A549 treated with GW870086 at 1 μM for 4 hours (cell line): ENCODE measurements at places on chromosomes 12 and 14. TPM values are rescaled to one million over a fixed set of nuclear protein-coding genes. Genes with fewer than 3 reads are reported as not detected.

STON2 gene
- 0.81 to 1.2 TPM (median 1.1 TPM) in 5 replicates for total RNA-seq

COA8 gene
- 37.5 to 63.1 TPM (median 53.8 TPM) in 5 replicates for total RNA-seq

LIN7A gene
- 0.14 to 0.81 TPM (median 0.47 TPM) in 5 replicates for total RNA-seq

SYT10 gene
- total RNA-seq = not detected in 5 replicates

PLEKHD1 gene
- total RNA-seq = 0.03 to 0.07 TPM (median 0.03 TPM) in 3 of 5 replicates, not detected in the others

FAM186B gene
- total RNA-seq = 0.08 to 0.16 TPM (median 0.13 TPM) in 4 of 5 replicates, not detected in the other
